A549 treated with Hydrocortisone at 1 μM for 4 hours (cell line): ENCODE measurements at places on chromosomes 1 and 21. TPM values are rescaled to one million over a fixed set of nuclear protein-coding genes. Genes with fewer than 3 reads are reported as not detected.

NRDC gene
- total RNA-seq, result 72.9 to 78.3 TPM (median 74.6 TPM) in 5 replicates

BTBD19 gene
- 1.9 to 3.2 TPM (median 2.3 TPM) in 5 replicates for total RNA-seq

VHLL gene
- not detected in 5 replicates for total RNA-seq

METTL18 gene
- 4.6 to 7.1 TPM (median 5.7 TPM) in 5 replicates for total RNA-seq

FLG gene
- 0.01 to 0.02 TPM (median 0.01 TPM) in 3 of 5 replicates, not detected in the others for total RNA-seq

PTPN22 gene
- not detected in 5 replicates for total RNA-seq

MMEL1 gene
- 0.16 to 0.20 TPM in 2 of 5 replicates, not detected in the others for total RNA-seq

LCE3D gene
- total RNA-seq, result 2.6 to 3.6 TPM (median 3.1 TPM) in 5 replicates

SV2A gene
- total RNA-seq, result 0.09 to 0.15 TPM (median 0.09 TPM) in 5 replicates

RWDD3 gene
- total RNA-seq, result 7.7 to 10.8 TPM (median 10.2 TPM) in 5 replicates

RIPK4 gene
- 15.3 to 21.2 TPM (median 20.5 TPM) in 5 replicates for total RNA-seq

VCAM1 gene
- total RNA-seq, result 0.02 to 0.06 TPM (median 0.05 TPM) in 4 of 5 replicates, not detected in the other

KRTAP13-2 gene
- not detected in 5 replicates for total RNA-seq

RAB7B gene
- 0.58 to 1.7 TPM (median 1.1 TPM) in 5 replicates for total RNA-seq

NFASC gene
- 1.1 to 1.2 TPM (median 1.1 TPM) in 5 replicates for total RNA-seq

AMY2A gene
- total RNA-seq, result not detected in 5 replicates

FNDC5 gene
- 0.25 to 0.98 TPM (median 0.42 TPM) in 5 replicates for total RNA-seq

HSD3B1 gene
- total RNA-seq, result not detected in 5 replicates

DPM3 gene
- 69.5 to 108 TPM (median 98.1 TPM) in 5 replicates for total RNA-seq

ADORA1 gene
- total RNA-seq, result 0.59 to 0.90 TPM (median 0.72 TPM) in 5 replicates

SPRR4 gene
- total RNA-seq, result not detected in 5 replicates

POTED gene
- not detected in 5 replicates for total RNA-seq

COX20 gene
- 36.8 to 53.4 TPM (median 47.1 TPM) in 5 replicates for total RNA-seq

RYR2 gene
- 0.01 to 0.18 TPM (median 0.05 TPM) in 5 replicates for total RNA-seq

EPHA2 gene
- total RNA-seq, result 119 to 130 TPM (median 123 TPM) in 5 replicates

ATP6V1G3 gene
- total RNA-seq, result not detected in 5 replicates

UMODL1 gene
- not detected in 5 replicates for total RNA-seq

IFNLR1 gene
- 0.90 to 1.2 TPM (median 1.1 TPM) in 5 replicates for total RNA-seq

RORC gene
- total RNA-seq, result 0.05 to 0.13 TPM (median 0.08 TPM) in 4 of 5 replicates, not detected in the other

LAMTOR5 gene
- total RNA-seq, result 177 to 189 TPM (median 180 TPM) in 5 replicates

RHEX gene
- total RNA-seq, result not detected in 5 replicates

RXFP4 gene
- total RNA-seq, result not detected in 5 replicates

EFNA1 gene
- total RNA-seq, result 21.4 to 32.6 TPM (median 26.0 TPM) in 5 replicates

CD5L gene
- not detected in 5 replicates for total RNA-seq

CCDC30 gene
- total RNA-seq, result 0.53 to 1.2 TPM (median 0.76 TPM) in 5 replicates

LENEP gene
- not detected in 5 replicates for total RNA-seq

TNFRSF8 gene
- total RNA-seq, result 0.05 to 0.15 TPM (median 0.06 TPM) in 5 replicates

LORICRIN gene
- not detected in 5 replicates for total RNA-seq

SPRR2G gene
- not detected in 5 replicates for total RNA-seq
